8988T (cell line): ENCODE measurements at places on chromosomes 7 and 10.

DNA sequence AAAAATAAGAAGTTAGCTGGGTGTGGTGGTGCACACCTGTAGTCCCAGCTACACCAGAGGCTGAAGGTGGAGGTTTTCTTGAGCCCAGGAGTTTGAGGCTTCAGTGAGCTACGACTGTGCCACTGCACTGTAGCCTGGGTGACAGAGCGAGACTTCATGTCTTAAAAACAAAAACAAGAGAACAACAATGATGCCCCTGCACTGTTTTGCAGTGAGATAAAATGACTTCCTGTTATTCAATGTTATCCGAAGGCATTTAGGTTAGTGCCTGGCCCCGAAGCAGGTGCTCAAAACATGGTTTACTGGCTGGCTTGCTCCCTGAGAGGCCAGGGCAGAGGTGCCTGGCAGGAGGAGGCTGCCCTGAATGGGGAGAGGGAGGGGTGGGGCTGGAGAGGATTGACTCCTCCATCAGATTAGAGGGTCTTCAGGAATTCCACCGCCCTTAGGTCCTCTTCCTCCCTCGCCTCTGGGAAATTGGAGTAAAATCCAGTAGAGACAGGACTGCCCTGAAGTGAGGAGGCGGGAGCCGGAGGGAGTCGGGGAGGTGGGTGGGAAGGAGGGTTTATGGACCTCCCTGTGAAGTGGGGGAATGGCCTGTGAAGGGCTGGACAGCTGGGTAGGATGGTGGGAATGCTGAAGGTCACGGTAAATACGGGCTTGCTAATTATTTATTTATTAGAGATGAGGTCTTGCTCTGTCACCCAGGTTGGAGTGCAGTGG is 6.8 kb upstream of the CLDN4 start:
- DNase-seq: no peak

DNA sequence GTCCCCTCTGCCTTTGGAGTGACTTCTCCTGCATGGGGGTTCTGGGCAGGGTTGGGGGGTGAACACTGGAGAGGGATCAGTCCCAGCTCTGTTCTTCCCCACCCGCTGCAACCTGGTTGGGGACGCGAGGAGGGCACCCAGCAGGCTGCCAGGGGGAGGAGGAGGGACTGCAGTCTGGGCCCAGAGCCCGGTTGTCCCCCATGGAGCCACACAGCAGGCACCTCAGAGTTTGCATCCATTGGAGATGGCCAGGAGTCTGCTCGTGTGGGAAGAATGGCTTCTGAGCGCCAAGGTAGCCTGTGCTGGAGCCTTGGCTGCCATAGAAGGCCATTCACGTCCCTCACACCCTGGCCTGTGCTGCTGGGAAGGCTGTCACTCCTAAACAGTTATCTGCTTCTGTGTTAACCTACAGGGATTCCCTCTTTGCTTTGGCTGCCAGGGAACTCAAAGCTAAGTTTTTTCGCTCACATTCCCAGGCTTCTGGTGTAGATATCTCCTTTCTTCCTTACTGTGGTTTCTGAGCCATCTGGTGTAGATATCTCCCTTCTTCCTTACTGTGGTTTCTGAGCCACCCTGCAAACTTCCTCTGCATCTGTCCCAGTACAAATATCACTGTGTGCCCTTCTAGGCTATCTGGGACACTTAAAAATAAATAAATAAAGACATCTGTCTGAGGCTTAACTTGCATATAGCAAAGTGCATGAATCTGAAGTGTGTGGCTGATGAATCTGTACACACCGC is 133.7 kb downstream of the LHPP start:
- no peak for DNase-seq

DNA sequence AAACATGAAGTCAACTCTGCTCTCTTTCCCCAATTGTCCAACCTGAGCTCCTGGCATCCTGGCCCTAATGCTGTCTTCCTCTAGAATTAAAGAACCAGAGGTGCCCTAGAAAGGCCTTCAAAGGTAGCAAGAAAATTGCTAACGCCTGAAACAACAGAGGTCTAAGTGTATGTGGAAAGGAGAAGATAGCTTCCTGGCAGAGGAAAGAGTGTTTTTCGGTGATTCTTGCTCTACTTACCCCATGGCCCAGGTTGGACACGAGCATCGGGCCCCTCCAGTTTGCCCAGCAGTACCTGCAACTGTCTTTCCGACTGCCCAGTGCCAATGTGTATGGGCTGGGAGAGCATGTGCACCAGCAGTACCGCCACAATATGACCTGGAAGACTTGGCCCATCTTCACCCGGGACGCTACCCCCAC is 22.2 kb downstream of the MGAM2 start:
- DNase-seq: no peak

DNA sequence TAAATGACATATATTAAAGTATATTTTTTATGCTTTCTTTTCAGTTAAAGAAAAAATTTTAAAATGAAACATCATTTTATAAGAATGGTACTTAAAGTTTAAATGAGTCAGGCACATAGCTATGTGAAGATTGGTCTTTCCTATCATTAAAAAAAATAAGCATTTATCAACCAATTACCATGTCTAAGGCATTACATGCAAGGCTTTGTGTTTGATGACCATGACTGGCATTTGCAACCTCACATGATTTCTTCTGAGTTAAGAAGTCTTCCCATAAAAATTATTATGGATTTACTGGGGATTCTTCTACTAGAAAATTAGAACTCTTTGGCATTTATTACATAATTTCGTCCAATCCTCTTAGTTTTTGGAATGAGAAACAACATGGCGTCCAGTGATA is 776.1 kb downstream of the MAGI2 start:
- DNase-seq: no peak

DNA sequence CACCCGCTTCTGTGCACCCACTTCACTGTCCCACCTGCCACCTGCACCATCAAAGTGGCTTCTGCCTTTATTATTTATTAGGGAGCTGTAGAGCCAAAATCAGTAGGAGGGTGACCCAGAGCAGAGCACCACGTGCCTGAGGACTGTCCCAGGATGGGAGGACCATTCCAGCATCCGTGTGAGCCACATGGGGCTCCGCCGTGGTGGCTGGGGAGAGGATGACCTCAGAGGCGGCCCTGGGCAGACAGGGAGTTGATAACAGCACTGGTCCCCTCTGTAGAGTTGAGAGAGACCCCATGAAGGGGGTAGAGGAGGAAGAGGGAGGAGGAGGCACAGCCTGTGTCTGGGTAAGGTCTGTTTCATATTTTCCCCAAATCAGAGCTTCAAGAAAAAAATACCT is 8.7 kb upstream of the DPYSL4 start:
- no peak for DNase-seq

DNA sequence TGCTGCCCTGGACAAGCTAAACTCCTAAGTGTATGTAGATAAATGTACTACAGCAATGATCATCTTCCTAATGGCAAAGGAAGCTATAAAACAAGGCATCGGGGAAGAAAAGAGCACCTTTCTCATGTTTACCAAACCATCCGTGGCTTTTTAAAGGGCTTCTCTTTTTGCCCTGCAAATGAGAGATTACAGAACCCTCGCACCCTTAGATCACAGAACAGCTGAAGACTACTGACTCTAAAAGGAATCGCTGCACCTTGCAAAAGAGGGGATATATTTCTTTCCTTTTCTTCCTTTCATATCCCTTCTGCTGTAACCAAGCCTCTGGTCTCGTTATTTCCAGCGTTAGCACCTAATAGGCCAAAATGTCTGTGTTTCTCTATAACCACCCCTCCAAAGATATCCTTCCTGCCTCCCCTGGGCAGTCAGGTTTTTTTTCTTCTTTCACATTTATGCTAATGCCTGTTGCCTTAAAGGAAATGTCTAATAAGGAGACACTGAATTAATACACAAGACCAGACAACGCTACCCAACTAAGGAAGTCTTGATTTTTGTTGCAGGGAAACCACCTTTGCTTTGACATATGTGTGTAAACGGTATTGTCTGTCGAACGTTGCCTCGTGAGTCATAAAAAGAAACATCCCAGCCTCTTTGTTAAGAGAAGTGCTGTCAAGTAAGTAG is 10.5 kb downstream of the ST8SIA6 start:
- DNase-seq: no peak

DNA sequence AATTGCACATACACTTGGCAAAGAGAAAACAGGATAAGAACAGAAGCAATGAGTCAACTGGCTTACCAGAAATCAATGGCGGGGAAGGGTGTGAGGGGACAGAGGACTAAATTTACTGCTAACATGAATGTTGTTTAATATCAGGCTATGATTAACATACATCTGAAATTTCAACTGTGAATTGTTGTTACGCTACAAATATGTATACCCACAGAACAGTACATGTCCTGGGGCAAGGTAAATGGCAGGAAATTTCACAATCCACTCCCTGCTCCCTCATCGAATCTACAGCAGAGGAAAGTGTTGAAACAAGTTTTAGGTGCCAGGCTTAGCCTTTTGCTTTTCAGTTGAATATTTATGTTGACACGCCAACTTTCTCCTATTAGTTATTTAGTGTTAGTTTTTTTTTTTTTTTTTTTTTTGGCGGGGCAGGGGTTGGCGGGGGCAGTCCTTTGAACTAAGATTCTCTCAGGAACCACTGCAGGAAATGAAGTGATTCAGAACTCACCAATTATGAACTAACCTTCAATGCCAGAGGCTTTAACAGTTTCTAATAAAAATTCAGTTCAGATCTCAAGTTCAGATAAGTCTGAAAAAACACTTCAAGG is 99.0 kb downstream of the UBE2H start:
- no peak for DNase-seq

- DNase-seq: no peak
These were observed 615.8 kb downstream of the CCSER2 start for GRCh38 chr10:84944187-84944586.
